ENCODE measurements at places on chromosomes 5 and 9.

- no peak for DNase-seq
These were observed 149.8 kb upstream of the CDKN2B start for GRCh38 chr9:22158927-22159346.

GRCh38 chr5:92518318-92518904, 1062.6 kb downstream of the NR2F1-AS1 start:
- no peak for DNase-seq

DNA sequence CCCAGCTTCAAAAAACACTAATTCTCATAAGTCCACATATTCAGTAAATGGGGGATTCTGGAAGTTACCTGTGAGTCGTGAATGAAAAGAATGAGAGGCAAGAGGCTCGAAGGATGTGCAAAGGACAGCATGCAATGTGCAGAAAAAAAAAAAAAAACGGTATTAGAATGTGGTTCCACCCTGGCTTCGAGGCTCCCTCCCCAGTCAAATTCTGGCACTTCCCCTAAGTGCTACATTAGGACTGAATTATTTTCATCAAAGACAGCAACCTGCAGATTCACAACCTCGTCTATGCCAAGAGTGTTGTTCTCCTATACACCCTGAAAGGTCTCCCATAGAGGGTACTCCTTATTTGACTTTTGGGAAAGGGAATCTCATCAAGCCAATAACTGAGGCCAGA, 16.5 kb downstream of the CAPSL start:
- DNase-seq = no peak

DNA sequence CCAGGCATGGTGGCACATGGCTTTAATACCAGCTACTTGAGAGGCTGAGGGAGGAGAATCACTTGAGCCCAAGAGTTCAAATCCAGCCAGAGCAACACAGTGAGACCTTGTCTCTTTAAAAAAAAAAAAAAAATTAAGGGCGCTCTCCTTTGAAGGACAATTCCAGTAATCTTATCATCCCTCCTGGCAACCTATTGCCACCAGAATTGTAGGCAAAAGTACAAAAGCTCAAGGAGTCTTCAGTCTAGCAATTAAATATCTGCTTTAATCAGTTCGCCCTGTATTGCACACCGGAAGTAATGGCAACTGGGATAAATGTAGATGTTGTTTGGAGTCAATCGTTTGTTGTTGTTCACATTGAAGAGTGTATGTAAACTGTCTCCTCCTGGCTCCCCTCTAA, 7.7 kb downstream of the SNX18 start:
- no peak for DNase-seq

DNA sequence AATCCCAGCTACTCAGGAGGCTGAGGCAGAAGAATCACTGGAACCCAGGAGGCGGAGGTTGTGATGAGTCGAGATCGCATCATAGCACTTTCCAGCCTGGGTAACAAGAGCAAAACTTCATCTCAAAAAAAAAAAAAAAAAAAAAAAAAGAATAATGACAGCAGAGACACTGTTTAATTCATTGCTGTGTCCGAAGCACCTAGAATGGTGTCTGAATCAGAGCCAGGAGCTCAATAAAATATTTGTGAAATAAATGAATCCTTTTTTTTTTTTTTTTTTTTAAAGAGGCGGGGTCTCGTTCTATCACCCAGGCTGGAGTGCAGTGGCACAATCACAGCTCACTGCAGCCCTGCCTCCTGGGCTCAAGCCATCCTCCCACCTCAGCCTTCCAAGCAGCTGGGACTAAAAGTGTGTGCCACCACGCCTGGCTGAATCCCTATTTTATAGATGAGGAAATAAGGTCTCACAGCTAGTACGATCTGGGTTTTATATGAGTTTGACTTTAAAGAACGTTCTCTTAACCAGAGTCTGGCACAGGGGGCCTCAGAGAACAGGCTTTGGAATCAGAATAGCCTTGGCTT, 47.8 kb downstream of the THOC3 start:
- no peak for DNase-seq

GRCh38 chr9:138040446-138041430, 163.2 kb downstream of the CACNA1B start:
- DNase-seq = no peak

- DNase-seq = no peak
These were observed 487.2 kb downstream of the SPATA31D1 start for GRCh38 chr9:82475584-82476301.

DNA sequence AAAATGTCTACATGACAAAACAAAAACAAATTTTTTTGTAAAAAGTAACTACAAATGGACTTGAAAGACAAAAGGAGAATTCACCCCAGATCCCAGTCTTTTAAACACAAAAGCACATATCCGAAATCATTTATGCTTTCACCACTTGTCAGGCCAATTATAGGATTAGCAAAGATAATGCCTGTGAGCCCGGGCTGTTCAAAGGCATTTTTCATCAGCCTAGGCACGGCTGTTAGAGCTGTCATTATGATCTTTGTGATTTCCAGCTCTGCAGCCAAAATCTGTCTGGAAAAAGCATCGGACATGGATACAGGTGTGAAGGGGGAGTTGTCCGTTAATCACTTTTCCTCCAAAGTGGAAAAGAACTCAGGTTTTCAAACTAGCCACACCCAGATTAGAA, 23.6 kb upstream of the RAB14 start:
- DNase-seq = no peak

DNA sequence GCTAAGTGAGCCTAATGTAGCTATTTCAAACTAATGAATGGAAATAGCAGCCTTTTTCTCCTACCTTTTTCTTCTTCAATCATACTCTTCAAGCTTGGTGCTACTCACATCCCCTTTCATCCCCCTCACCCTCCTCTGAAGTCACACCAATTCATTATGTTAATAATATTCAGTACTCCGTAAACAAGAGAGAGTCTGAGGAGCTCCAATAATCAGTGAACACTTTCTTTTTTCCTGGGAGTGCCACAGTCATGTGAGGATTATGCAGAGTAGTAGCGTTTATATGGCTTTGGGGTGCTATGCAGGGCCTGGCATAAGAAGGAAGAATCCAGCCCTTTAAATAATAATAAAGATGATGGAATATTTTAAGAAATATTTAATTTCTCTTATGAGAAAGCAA, 354.3 kb upstream of the CTNND2 start:
- DNase-seq = no peak

DNA sequence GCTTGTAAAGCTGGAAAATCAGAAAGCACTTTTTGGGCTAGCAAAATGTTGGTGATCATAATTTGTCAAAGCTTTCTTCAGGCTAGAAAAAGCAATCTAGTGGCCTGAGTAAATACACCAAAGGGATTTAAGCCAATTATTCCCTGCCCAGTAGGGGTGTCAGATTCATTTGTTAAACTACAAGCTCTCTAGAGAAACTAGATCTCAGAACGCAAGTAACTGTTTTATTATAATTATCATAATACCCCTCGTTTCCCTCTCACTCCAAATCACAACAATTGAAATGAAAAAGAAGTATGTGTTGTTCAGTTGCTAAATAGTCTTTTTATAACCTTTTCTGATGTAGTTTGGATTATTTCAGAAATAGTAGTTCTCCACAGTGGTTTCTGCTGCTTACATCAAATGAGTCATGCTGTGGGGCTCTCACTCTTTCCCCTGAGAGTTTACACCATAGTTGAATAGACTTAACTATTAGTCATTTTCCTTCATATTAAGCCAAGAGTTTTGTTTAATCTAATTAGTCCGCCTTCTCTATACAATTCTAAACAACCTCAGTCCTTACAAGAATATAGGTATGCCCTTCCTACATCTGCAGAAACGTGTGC, 918.6 kb upstream of the DMAC1 start:
- no peak for DNase-seq

DNA sequence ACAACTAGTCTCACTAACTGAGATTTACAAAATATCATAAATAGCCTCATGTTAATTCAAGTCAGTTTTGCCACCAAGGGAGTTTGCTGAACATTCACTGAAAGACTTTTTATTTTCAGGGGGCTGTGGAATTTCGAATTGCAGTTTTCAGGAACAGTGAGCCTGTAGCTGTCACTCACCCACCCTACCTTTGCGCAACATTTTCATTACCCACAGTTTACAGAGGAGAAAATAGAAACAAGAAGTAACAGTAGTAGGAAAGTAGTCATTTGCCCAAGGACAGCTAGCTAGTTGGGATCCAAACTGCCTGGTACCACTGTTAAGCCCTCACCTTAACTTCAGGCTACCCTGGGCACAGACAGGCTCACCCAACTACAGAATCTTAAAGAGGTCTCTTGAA, 154.1 kb downstream of the ADAMTS12 start:
- DNase-seq = no peak

DNA sequence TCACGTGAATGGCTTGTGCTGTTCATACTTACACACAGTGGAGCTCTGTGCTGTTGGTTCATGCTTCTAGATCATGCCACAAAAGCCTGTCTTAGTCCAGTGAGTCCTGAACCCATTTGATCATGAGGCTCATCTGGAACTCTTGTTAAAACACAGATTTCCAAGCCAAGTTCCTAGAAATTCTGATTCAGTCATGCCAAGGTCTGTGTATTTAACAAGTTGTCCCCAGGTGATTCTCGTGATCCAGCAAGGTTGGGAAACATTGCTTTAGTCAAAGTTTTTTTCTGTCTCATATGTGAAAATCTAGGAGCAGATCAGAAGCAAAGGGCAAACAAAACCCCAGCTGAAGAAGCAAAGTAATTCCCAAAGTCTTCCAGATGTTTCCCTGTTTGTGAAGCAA, 112.5 kb upstream of the GAS1 start:
- no peak for DNase-seq

DNA sequence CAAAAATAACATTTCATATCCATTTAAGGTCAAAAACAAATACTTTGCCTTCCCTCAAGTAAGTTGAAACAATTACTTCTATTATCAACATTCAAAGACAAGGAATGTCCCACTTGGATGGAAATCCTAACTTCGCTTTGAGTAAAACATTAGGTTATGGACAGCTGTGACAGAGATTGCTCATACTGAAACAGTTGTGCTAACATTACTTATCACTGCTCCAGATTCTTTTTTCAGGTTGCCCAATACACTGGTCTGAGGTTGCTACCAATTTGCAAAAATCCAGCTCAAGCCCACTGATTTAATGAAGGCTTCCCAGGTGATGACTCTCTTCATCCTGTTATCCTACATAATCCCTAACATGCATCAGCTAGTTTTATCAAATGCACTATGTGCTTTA, 98.3 kb downstream of the UBAP2 start:
- no peak for DNase-seq

GRCh38 chr5:157290981-157291711, 25.2 kb downstream of the CYFIP2 start:
- no peak for DNase-seq

- DNase-seq = no peak
These were observed 75.0 kb downstream of the GCNT1 start for GRCh38 chr9:76534026-76534425.

- no peak for DNase-seq
These were observed 127.6 kb downstream of the MVB12B start for GRCh38 chr9:126454215-126454614.

- DNase-seq = no peak
These were observed 355.9 kb upstream of the RIOK2 start for GRCh38 chr5:97538912-97539311.

DNA sequence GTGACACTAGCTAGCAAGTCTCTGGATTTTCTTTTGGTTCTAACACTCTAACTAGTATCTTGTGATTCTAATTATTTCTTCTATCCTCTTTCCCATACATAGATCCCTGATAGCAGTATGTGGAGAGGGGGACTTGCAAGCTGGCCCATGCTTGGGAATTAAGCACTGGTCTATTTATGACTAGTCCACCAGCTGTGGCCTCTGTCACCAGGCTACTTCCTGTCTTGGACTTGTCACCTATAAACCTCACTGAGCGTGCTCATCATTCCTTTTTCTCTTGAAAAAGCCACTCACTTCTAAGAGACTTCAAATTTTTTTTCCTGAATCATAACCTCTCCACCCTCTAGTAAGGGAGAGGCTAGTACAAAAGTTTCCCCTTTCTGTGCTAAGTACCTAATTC, 32.3 kb upstream of the MAMDC2 start:
- DNase-seq = no peak

- no peak for DNase-seq
These were observed 6.4 kb upstream of the ACOT12 start for GRCh38 chr5:81400375-81400774.

DNA sequence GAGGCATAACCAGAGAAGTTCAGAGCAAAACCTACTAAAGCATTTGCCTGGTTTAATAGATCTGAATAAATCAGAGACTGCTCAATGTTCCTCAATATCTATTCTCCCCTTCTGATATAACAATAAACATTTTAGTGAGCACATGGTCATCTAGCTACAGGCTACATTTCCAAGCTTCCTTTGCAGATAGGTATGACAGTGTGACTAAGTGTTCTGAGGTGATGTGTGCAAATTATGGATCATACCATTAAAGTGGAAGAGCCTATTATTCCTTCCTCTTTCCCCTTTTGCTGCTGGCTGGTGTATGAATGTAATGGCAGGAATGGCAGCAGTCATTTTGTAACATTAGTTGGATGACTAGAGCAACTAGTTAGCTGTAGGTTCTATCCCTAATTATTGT, 285.8 kb upstream of the RASA1 start:
- no peak for DNase-seq

GRCh38 chr5:143101121-143101520, 302.4 kb downstream of the NR3C1 start:
- DNase-seq = no peak

- no peak for DNase-seq
These were observed 20.4 kb upstream of the MED10 start for GRCh38 chr5:6398570-6399230.

GRCh38 chr9:7130266-7130820, 372.6 kb downstream of the KDM4C start:
- no peak for DNase-seq

- no peak for DNase-seq
These were observed 29.1 kb downstream of the TRIP13 start for GRCh38 chr5:921456-922435.

DNA sequence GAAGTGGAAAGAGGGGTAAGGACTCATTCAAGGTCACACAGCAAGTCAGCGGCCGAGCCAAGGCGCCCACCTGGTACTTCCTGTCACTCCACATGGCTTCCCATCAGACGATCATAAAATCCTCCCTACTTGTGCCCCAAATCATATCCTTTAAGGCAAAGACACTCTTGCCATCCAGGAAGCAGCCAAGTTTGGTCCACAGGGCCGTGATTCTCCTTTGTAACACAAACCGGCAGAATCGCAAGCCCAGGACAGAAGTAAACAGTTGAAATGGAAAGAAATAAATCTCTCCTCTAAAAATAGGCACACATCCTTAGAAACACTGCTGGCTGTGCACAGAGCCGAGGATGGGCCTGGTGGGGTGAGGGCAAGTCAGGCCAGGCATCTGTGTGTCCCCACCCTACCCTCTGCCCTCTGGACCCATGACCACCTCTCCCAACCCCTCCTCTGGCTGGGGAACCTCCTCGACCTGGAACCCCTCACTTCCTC, 30.5 kb downstream of the TMOD1 start:
- no peak for DNase-seq

- DNase-seq = no peak
These were observed 5.5 kb downstream of the PDCL start for GRCh38 chr9:122822938-122823337.

Data from stimulated activated CD8-positive, alpha-beta memory T cell treated with anti-CD3 and anti-CD28 coated beads, Interleukin-7, amount 100 ng/mL, for 1 hour (primary cell).